ENCODE measurements at places on chromosomes 2 and 18. TPM values are rescaled to one million over a fixed set of nuclear protein-coding genes. Genes with fewer than 3 reads are reported as not detected.

DNA sequence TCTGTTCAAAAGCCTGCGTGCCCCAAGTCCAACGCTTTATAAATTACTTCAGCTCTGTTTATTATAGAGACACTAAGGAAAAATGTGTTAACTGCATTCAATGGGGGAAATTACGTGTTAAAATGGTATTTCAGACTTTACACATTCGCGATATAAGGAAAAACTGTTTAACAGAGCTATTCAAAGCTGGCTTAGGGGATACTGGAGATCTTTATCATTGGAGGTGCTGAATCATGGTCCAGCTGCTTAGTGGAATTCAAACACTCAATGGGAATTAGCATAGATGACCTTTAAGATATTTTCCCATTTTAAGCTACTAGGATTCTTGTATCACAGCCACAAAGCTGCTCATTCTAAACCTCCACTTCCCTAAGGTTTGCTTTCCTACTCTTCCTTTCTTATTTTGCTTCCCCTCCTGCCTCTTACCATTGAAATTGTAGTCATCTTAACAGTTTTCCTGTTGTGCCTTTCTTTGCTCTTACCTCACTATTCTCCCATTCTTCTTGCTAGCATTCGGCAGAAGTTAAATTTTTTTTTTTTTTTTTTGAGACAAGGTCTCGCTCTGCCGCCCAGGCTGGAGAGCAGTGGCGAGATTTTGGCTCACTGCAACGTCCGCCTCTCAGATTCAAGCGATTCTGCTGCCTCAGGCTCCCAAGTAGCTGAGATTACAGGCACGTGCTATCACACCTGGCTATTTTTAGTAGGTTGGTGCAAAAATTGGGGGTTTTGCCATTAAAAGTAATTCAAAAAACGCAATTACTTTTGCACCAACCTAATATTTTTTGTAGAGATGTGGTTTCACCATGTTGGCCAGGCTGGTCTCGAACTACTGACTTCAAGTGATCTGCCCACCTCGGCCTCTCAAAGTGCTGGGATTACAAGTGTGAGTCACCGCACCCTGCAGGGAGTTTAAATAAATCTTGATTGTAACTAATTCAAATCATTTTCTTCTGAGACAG, 6.5 kb downstream of the SULT6B1 start:
- DNase-seq = peak; percentile 63

Gene CDH2
- total RNA-seq = 35.8 TPM

Gene SLC20A1
- 124 TPM for total RNA-seq

Gene NRP2
- total RNA-seq = 57.7 TPM

DNA sequence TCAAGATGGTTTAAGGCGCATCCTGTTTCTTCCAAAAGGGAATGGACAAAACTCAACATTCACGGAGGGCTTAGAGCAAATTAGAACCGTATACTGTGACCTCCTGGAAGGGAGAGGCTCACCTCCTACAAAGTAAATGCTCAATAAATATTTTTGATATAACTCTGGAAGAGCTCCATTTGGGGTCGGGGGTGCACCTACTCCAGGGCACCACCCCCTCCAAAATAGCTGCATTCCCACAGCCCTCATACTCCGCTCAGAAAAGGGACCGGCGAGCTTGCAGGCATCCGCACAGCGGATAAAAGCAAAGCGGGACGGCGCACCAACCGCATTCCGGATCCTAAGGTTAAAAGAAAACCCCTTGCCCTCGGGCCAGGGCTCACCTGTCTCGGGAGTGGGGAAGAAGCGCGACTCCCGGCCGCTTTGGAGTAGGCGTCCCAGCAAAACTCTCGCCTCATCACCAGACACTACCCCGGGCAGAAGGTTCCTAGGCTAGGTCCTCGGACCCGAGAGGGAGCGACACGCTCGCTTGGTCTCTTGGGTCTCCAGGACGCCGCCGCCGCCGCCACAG, 378 bp downstream of the WDPCP start:
- peak; percentile 14 for DNase-seq

Gene GALNT5
- total RNA-seq = 10.6 TPM

DNA sequence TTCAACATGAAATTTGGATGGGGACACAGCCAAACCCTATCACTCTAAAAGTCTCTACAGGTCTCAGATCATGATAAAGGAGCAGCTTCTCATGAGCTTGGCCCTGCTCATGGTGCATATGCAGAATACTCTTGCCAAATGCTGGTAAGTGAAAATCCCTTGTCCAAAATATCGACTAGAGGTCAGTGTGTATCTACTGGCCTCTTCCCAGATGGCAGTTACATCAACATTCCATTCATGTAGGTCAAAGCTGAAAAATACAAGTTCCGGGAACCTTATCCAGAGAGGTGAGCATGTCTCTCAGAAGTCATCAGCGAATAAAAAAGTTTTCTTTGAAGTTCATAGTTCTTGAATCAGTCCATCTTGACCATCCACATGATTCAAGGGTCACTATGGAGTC, 7.6 kb upstream of the NT5C1B start:
- no peak for DNase-seq

Gene POTEI
- not detected for total RNA-seq

DNA sequence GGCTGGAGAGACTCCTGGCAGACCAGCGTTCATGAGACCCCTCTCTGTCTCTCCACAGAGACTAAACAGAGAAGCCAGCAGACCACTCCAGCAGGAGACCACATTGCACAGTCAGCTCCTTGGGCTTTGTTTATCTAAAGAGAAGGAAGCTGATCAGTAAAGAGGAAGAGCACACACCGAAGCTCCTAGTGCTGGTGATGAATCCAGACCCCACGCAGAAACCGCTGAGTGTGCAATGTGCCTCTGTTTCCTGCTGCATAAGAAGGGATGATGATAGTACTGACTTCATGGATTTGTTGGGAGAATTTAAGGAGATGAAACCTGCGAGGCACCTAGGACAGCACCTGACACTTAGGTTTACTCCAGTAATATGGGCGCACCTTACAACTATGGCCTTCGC, 544.1 kb upstream of the ID2 start:
- DNase-seq = no peak

Gene CROCC2
- 0.12 TPM for total RNA-seq

- DNase-seq = no peak
These were observed 16.7 kb downstream of the PDCD1 start for GRCh38 chr2:241842067-241842415.

GRCh38 chr2:119494163-119494790, 30.0 kb downstream of the SCTR start:
- no peak for DNase-seq

Gene GNAL
- total RNA-seq = not detected

DNA sequence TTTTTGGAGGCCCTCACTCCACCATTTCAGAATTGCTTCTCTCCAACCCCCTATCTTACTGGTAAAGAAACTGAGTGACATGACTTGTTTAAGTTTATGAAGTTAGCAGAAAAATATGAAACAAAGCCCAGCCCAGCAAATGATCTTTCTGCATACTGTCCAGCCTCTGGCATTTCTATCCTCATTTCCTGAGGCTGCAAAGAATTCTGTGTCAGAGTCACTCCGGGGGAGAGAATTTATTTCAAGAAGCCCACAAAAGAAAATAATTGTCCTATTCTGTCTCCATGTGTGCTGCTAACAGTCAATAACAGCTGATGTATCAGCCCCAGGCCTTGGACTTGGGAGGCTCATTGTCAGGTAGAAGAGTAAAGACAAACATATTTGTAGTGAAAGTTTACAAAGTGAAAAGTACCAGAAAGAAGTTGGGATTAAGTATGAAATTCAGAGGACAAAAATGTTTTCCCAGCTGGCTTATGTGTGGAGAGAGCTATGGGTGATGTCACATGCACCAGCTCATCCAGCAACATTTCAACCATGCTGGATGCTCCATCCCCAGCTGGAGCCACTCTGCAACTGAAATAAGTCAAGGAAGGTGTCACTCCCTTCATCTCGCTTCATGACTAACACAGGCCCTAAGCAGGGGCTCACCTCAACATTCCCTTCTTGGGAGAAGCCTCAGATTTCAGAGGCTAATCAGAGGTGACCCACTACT, 42.3 kb downstream of the TRABD2A start:
- DNase-seq = no peak
